Endothelial cell of umbilical vein (primary cell): ENCODE measurements at places on chromosomes 16 and 17. TPM values are rescaled to one million over a fixed set of nuclear protein-coding genes. Genes with fewer than 3 reads are reported as not detected.

The PNMT gene
- not detected in 2 replicates for total RNA-seq

The ULK2 gene
- total RNA-seq: 17.6 and 19.3 TPM in 2 replicates

The TBC1D3E gene
- total RNA-seq: not detected in 2 replicates

DNA sequence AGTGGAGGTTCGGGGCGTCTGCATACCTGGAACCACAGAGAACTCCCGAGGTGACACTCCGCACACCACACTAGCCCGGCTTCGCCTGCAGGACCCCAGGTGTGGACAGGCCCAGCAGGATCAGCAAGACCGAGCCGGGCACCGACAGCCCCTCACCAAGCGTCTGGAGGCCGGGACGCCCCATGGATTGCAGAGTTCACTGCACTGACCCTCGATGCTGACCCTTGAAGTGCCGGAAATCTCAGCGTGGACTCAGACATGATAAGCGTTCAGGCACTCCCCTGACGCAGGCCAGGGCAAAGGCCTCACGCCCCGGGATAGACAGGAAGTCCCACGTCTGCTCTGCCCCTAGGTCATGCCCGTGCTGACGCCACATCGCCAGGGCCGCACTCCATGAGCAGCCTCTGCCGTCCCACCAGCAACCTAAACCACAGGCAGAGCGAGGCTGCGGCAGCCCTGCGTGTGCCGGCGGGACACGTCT, 26.0 kb downstream of the ACSF3 start:
- H3K27ac ChIP-seq: no peak overlapping the region
- H3K4me1 ChIP-seq: no peaks in the 10 kb centered on the region
- no peak for DNase-seq
- H3K27me3 ChIP-seq: no peaks in the 10 kb centered on the region
- H3K36me3 ChIP-seq: peaks cover 18% of the 10 kb centered on the region

The NOG gene
- total RNA-seq: 2.1 and 2.3 TPM in 2 replicates

DNA sequence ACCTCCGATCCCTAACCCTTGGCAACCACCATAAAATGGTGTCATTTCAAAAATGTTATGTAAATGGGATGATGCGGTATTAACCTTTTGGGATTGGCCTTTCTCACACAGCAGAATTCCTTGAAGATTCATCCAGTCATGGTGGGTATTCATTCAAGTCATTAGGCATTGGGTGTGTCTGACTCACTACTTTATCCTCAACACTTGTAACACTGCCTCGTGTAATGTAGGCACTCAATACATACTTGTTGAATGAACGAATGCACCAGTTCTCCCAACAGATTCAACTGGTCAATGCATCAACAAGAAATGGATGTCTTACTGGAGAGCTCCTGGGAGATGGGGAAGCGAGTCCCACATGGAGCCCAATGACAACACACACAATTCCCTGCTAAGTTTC, 21.8 kb upstream of the GAN start:
- H3K27ac ChIP-seq: no peak overlapping the region
- H3K4me1 ChIP-seq: no peaks in the 10 kb centered on the region
- peaks cover 6% of the 10 kb centered on the region for H3K27me3 ChIP-seq

The ZNF276 gene
- total RNA-seq: 36.6 and 42.7 TPM in 2 replicates

The KRT36 gene
- total RNA-seq: not detected in 2 replicates

The ZSCAN10 gene
- not detected in 2 replicates for total RNA-seq

The CCL1 gene
- total RNA-seq: not detected in 2 replicates

- H3K36me3 ChIP-seq: no peaks in the 10 kb centered on the region
- H3K27me3 ChIP-seq: peaks cover 49% of the 10 kb centered on the region
- H3K27ac ChIP-seq: no peak within 1 kb of the TSS
- DNase-seq: no peak
- no peak within 1 kb of the TSS for H3K4me3 ChIP-seq
These were observed at the start of gene SKAP1 for GRCh38 chr17:48429638-48430586. TSS of gene SKAP1 (minus strand) at chr17:48430214.
